ENCODE measurements at places on chromosomes 6 and 20.
A peak's percentile ranks its signal among the peaks of the same experiment; 100 is the strongest.

- DNase-seq = no peak
Observed at GRCh38 chr20:32437391-32438074, 79.4 kb downstream of the ASXL1 start.

DNA sequence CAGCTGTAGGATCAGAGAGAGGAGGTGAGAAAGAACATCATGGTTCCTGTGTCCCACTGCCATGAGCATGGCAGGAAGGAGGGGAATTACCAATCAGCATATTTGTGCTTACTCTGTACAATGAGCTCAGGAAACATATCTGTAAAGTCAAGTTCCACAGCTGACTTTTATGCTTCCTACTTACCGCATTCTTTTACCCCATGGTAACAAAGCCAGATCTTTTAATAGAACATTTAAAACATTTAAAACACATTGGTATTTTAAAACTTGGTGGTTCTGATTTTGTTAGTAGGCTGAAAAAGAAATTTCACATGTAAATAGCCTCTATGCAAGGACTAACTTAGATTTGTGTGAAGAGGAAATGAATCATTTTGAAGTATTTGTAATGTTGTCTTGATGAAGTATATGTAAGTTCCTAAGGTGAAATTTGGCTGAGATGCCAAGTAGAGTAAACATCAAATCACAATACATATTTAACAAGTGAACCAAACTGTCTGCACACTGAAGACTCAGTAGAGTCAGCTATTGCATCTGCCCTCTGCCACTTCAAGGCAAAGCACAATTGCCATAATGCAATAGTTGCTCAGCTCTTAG is 114.7 kb downstream of the GJA10 start:
- DNase-seq = no peak

DNA sequence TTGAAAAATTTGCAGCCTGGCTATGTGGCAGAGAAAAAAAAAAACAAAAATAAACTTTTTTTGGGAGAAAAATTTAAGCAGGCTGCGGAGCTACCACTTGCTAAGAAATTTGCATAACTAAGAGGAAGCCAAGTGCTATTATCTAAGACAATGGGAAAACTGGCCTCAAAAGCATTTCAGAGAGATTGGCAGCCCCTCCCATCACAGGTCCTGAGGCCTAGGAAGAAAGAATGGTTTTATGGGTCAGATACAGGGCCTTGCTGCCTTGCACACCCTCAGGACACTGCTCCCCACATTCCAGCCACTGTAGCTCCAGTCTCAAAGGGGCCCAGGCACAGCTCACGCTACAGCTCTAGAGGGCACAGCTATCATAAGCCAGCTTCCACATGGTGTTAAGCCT is 777.9 kb downstream of the TENT5A start:
- DNase-seq = no peak

DNA sequence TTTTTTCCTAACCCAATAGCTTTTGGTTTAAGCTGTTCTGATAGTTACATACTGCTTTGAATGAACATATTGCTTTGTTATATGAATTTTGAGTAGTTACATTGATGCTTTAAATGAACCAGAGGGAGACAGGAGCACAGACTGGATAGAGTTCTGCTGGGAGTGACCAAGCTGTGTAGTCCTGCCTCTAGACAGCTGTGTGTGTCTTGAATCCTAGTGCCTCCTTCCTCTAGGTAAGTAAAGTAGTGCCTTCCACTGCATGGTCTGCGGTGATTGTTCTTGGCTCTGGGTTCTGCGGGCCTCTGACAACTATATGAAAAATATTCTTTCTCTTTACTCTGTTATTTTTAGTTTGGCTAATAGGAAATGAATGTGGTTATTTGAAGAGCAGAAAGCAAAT is 46.0 kb upstream of the ADGRG6 start:
- no peak for DNase-seq

GRCh38 chr20:4266183-4266582 is 250.8 kb upstream of the RNF24 start:
- no peak for DNase-seq

- no peak for DNase-seq
Observed at GRCh38 chr6:143867236-143867635, 3.0 kb downstream of the ZC2HC1B start.

- DNase-seq = no peak
Observed at GRCh38 chr20:8782804-8783203, 286.1 kb upstream of the PLCB4 start.

- DNase-seq = no peak
Observed at GRCh38 chr20:11274141-11274594, 600.4 kb upstream of the JAG1 start.

- DNase-seq = peak; percentile 26
Observed at GRCh38 chr6:36769676-36770499, 69.4 kb downstream of the CPNE5 start.

DNA sequence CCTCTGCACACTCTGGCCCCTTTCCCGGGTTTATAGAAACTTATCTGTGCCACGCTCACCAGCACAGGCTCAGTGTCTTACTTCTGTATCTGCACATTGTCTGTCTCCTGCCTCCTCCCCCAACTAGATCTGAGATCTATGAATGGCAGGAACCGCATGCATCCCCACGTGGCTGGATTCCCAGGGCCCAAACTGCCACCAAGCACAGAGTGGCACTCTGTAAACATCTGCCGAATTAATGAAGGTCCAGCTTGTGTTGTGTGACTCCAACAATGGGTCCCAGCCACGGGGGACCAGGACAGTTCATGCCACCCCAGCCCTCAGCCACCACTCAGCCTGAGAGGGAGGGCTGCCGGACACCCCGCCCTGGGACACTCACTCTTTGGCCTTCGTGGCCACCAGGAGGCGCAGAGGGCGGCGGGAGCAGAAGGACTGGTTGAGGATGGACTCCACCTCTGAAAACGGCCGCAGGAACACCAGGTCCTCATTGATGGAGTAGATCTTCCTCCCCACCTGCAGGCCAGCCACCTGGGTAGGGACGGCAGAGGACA is 171.1 kb downstream of the PREX1 start:
- DNase-seq = no peak

DNA sequence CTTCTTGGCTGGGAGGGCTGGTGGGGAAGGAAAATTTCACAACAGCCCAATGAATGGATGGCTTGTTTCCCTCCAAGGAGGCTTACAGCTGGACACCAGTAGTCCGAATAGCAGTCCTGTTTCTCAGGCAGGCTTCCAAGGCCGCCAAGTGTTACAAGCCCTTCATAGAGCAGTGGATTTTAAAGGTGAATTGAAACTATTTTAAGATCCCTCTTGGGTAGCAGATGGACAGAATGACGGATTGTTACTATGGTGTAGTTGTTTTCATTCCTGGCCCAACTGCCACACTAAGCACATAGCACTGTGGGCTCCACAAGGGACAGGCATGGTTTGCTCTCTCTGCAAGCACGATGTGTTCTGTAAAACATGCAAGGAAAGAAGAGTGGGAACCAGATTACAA is 203.3 kb upstream of the TAB2 start:
- DNase-seq = no peak

GRCh38 chr6:113876695-113877094 is 19.6 kb downstream of the MARCKS start:
- DNase-seq = no peak

Data from T-helper 2 cell treated with Interferon-gamma antibody and Interleukin-4, amounts not matched to agents 5 μg/mL and 100 μg/mL, for 36 hours (primary cell).